ENCODE measurements at places on chromosomes 7 and 10.

GRCh38 chr10:119940487-119940886 is 48.0 kb downstream of the SEC23IP start:
- no peak for DNase-seq

- no peak for DNase-seq
Observed at GRCh38 chr7:50584386-50584785, 19.2 kb upstream of the DDC start.

GRCh38 chr7:92793656-92794205 is 42.6 kb downstream of the CDK6 start:
- no peak for DNase-seq

GRCh38 chr10:48232717-48233447 is 41.6 kb downstream of the FRMPD2 start:
- no peak for DNase-seq

- no peak for DNase-seq
Observed at GRCh38 chr7:6074612-6075380, 43.6 kb downstream of the ANKRD61 start.

DNA sequence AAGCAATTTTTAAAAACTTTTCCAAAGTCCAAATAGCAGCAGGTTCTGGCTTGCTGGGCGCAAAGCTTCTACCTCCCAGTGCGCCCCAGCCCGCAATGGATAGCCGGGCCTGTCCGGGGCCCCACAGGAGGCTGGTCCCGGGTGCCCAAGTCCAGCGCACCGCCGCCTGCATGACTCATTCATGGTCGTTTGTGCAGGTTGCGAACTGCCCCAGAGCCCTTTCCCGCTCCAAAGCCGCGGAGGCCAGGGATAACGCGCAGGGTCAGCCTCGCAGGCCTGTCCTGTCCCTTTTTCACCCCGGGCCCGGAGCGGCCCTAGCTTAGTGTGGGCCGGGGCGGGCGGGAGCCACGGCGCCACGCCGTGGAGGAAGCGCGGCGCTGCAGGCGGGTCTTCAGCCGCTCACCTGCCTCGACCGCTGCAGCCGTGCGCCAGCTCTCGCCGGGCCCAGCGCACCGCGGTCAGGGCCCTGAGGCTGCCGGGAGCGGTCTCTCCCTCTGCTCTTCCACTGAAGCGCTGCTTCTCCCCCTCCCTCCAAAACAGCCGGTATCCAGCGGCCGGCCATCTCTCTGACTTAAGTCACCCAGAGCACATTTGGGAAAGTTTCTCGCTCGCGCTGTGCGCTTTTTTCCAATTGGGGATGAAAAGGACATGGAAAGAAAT is 1.7 kb upstream of the EGR2 start:
- peak; percentile 62 for DNase-seq

- no peak for DNase-seq
Observed at GRCh38 chr10:24374134-24374915, 165.4 kb downstream of the KIAA1217 start.

- DNase-seq, result no peak
Observed at GRCh38 chr7:94962661-94963060, 55.3 kb downstream of the PPP1R9A start.

GRCh38 chr7:2698581-2699288 is 10.7 kb downstream of the AMZ1 start:
- no peak for DNase-seq

DNA sequence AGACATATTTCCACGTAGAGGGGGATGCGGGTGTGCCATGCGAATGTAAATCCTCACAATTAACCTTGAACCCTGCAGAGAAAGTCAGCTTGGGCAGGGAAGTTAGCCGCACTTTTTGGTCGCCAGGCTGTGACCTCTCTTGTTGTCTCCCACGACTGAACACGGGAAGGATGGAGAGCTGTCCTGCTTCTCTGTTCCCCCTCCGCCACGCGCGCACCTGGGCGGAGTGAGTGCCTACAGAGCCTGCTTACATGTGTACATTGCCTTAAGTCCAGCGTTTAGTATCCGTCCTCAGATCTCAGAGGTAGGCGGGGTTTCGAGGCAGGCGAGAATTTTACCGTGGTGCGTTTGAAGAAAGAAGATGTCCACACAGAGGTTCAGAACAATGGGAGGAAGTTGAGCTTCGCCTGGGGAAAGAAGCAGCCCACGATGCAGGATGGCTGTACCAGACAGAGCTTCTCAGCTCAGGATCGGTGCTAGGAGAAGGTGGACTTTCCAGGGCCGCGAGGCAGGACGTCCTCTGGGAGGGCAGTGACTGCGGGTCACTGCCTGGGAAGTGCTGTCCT is 482 bp upstream of the ERCC6 start:
- DNase-seq, result peak; percentile 36

DNA sequence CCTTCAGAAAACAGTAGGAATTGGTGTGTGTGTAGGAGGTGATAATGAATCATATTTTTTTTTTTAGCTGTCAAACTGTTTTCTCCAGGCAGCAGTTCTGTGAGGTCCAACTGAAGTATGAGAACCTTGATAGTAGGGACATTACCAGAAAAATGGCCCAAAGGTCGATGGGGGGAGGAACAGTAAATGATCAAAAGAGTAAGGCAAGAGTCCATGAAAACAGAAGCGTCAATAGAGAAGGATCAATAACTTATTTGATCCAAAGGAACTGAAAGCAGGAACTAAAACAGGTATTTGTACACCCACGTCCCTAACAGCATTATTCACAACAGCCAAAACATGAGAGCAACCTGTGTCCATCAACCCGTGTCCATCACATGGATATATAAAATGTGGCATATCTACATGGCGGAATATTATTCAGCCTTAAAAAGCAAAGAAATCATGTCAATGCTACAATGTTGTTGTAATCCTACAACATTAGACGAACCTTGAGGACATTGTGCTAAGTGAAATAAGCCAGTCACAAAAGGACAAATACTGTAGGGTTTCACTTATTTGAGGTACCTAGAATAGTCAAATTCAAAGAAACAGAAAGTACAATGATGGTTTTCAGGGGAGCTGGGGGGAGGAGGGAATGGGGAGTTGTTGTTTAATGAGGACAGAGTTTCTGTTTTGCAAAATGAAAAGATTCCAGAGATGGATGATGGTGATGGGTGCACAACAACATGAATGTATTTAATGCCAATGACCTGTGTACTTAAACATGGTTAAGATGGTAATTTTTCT is 214.0 kb upstream of the KLF14 start:
- no peak for DNase-seq

- no peak for DNase-seq
Observed at GRCh38 chr10:101047961-101048892, 13.6 kb upstream of the KAZALD1 start.

DNA sequence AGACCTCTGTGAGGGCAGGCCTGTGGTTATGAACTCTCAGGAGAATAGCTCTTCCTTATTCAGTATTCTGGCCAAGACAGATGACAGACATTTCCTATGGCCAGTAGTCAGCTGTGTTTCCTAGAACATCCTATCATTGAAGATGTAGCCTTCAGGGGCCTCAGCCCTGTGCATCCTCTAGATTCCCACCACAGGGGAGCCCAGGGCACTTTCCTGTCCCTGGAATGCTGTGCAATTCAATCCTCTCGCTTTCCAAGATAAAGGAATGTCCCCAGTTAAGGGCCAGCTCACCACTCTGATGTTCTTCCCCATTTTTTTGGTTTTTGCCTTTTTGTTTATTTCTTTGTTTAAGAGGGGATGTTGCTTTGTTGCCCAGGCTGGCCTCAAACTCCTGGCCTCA is 578.8 kb upstream of the C7orf33 start:
- no peak for DNase-seq

DNA sequence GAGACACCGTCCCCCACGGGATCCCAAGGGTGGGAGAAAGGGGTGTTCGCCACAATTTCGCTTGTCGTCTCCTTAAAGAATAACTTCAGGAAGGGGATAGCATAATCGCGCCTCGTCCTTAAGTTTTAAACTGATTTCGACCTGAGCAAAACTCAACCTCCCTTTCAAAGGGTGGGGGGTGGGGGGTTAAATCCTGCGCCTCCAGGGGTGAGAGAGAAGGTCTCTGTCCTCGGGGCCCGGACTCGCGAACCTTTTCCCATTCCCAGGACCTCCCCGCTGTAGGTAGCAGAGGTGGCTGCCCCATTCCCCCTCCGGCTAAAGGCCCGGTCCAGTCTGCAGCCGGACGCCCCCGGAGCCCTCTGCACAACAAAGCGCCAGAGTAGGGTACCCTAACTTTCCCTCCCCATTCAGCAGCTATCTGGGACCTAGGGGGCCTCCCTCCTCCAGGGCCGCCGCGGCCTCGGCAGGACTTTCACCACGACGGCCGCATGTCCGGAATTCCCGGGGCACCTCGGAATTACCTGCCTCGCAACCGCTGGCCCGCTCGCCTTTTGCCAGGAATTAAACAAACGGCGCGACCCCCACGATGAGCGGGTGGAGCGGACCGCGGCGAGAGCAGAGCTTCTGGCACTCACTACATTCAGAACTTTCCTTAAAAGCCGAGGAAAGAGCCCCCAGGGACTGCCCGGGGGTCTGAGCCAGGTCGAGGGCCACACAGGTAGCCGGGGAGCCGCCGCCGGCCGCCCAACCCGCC is 1.7 kb downstream of the CDK6 start:
- DNase-seq, result no peak

DNA sequence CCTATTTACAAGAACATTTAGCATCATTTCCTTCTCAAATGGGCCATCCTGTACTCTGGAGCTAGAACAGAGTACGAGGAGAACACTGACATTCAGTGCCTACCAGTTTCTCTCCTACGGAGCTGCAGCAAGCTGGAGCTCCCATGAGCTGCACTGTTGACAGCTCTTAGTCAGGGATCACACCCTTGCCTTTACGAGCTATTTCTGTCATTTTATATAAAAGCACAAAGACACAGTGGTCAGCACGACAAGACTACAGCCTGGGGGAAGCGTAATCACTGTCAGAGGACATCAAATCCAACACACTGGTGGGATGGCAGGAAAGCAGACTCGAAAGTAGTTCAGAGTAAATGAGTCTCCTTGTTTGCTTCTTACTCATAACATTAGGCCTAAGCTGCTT is 2.7 kb downstream of the CDCA7L start:
- DNase-seq, result no peak

DNA sequence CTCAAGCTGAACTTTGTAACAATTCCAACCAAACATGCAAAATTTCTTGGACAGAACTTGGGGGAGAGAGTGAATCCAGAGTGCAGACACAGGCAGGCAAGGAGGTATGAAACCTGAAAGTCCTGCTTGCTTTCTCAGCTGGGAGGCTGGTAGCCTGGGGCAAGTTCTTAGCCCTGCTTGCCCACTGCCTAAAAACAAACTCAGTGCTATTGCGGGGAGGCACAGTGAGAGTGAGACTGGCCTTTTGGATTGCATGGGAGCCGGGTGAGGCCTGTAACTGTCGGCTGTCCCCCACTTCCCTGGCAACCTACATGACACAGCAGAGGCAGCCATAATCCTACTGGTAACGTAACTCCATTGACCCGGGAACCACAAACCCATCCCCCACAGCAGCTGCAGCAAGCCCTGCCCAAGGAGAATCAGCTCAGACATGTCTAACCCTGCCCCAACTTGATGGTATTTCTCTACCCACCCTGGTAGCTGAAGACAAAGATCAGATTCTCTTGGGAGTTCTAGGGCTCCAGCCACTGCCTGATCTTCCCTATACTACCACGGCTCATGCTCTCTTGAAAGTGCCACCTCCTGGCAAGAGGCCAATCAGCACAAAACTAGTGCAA is 663.6 kb downstream of the GRM8 start:
- no peak for DNase-seq

GRCh38 chr7:66741710-66742049 is 1.1 kb downstream of the RABGEF1 start:
- DNase-seq, result peak; percentile 6

GRCh38 chr7:138886501-138886917 is 88.5 kb upstream of the ATP6V0A4 start:
- DNase-seq, result peak; percentile 65

GRCh38 chr7:117588352-117588794 is 108.5 kb downstream of the CFTR start:
- no peak for DNase-seq

DNA sequence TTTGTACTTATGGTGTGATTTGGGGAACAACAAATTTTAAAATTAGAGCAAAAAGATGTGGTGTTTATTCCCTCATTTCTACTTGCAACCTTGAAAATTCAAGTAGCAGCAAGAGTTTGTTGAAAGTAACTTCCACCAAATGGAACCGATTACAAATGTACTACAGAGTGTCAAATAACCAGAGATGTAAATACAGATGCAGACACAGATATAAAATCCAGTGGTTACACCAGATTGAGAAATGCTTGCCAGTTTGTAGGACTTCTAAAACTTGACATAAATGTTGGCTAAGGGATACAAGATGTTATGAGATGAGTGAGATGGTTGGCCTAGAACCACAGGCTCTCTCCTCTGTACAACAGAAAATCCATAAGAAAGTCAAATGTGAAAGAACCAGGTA is 162.1 kb downstream of the DIP2C start:
- DNase-seq, result no peak

DNA sequence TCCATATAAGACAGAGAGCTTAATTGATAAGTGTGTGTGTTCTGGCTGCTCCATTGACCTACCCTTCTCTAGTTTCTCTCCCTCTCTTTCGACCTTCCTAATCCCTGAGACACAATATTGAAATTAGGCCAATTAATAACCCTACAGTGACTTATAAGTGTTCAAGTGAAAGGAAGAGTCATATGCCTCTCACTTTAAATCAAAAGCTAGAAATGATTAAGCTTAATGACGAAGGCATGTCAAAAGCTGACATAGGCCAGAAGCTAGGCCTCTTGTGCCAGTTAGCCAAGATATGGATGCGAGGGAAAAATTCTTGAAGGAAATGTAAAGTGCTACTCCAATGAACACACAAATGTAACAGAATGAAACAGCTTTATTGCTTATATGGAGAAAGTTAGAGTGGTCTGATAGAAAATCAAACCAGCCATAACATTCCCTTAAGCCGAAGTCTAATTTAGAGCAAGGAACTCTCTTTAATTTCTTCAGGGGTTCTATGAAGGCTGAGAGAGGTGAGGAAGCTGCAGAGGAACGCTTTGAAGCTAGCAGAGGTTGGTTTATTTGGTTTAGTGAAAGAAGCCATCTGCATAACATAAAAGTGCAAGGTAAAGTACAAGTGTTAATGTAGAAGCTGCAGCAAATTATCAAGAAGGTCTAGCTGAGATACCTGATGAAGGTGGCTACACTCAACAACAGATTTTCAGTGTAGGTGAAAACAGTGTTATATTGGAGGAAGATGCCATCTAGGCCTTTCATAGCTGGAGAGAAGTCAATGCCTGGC is 53.8 kb downstream of the ST7 start:
- DNase-seq, result no peak

GRCh38 chr7:151395036-151395367 is 14.8 kb downstream of the WDR86 start:
- DNase-seq, result no peak

DNA sequence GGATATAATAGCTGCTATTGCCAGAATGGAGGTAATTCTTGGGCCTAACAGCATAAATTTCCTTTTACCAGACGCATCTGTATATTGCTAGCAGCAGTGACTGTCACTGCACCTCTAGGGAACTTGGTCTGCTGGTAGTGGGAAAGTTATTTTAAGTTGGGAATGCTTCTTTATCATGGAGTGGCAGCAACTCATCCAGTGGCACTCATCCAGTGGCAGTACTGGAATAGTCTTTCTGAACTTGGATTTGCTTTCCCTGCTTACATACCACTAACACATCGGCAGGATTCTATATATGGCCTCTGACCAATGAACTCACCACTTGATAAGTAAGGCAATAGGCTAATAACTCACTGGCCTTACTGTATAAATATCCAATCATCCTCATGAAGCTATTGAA is 22.0 kb upstream of the ICA1 start:
- no peak for DNase-seq

Measured in NCI-H460 (cell line).